ENCODE measurements at places on chromosomes 16 and 17. TPM values are rescaled to one million over a fixed set of nuclear protein-coding genes. Genes with fewer than 3 reads are reported as not detected.

TBC1D3G gene
- not detected for total RNA-seq

MT1M gene
- 0.28 TPM for total RNA-seq

GRCh38 chr16:11273721-11274324 is 394 bp upstream of the PRM3 start:
- DNase-seq = no peak

DNA sequence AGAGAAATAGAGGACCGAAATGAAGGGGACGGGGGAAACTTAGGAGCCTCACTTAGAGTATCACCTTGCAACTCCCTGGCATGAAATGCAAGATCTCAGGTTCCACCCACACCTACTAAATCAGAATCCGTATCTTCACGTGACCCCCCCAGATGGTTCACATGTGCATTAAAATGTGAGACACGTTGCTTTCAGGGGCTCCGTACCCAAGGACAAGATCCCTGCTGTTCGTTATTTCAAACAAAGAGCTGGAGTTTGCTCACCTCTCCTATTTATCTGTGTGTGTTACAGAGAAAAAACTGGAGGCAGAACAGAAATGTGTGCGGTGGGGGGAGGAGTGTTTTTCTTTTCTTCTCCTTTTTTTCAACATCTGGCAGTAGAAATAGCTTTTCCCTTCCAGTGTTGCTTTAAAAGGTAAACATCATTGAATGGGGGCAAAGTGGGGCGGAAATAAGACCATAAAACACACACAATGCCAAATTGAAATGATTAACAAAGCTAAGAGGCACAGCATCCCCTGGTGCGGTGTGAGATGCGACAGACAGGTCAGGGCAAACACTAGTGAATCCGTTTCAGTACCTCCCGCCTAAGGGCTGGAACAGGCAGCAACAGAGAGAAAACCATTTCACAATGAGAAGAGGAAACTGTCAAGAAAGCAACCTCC is 145.4 kb downstream of the SOX9 start:
- DNase-seq = no peak

FOXJ1 gene
- 0.52 TPM for total RNA-seq

ADAD2 gene
- total RNA-seq = 0.38 TPM

DNA sequence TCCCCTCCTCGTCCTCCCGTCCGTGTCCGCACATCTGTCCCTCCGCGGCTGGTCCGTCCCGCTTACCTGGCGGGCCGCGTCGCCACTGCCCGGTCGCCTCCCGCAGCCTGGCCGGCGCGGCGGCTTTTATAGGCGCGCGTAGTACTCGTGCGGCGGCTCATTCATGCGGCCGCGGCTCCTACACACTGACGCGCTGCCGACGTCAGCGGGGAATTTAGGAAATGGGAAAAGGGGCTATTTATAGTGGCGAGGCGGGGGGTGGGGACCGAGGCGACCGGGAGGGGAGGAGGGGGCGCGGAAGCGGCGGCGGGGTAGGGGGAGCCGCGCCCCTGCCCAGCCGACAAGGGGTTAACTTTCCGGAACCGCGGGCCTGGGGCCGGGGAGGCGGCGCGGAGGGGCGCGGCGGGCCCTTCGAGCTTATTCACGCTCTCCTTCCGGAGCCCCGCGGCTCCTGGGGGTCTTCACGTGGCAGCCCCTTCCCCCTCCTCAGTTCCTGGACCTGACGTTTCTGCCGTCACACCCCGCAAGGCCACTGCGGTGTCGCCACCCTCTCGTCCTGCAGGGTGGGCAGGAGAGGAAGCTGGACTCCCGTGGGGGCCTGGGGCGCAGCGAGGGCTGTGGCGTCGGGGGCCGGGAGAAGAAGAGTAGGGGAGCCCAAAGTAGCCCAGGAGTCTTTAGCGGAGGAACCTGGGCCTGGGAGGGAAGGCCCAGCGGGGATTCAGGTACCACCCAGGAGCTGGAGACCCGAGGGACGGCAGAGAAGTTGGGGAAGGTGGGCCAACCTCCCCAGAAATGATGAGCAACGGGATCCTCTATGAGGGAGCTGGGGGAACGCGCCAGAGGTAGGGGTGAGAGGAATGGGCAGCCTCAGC is 3.6 kb upstream of the HIC1 start:
- no peak for DNase-seq

DNA sequence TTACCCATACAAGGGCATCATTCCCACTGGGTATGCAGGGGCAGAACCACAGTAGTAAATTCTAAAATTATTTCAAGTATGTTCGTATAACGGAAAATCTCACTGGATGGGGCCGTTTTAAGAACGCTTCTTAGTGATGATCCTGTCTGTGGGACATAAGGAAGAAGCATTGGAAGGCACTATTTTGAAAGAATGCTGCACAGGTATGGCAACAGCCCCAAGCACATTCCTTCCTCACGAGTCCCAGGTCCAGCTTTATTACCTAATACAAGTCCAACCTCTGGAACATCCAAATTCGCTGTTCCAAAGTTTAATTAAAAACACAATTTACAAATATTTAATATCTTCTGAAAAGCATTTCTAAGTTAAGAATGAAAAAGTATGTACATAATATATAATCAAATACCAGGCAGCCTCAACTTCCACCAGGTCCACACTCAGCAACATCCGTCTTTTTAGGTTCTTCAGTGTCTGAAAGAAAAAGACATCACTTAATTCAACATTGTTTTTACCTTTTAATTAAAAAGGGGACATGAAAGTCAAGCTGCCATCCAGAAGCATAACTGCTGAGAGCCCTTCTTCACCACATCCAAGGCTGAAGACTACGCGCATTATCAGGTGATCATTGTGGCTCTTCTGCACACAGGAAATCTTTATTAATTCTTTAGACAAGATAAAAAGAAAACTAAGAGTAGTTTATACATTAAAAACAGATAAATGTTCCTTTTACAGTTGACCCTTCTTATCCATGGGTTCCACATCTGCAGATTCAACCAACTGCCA is 49.8 kb downstream of the BRD7 start:
- no peak for DNase-seq

TNFRSF17 gene
- 3.3 TPM for total RNA-seq

DNA sequence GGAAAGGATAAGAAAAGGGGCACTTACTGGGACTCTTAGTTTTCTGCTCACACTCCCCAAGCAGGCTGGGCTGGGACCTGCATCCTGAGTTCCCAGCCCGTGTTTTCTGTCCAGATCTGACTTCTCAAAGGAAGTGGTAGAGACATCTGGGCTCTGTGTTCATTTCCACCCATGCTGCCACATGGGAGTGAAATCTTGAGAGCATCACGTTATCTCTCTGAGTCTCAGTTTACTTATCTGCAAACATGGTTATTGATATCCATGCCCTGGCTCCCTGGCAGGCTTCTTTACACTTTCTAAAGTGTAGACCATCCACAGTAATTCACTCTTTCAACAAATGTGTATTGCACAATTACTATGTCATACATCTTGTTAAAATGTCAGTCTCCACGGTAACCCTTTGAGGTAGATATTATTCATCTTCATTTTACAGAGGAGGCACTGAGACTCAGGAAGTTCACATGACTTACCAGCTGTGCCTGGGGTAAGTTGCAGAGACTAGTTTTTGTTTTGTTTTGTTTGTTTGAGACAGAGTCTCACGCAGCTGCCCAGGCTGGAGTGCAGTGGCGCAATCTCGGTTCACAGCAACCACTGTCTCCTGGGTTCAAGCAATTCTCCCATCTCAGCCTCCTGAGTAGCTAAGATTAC is 3.4 kb downstream of the ZNF688 start:
- peak; percentile 73 for DNase-seq

GRCh38 chr17:40958086-40958953 is 8.4 kb downstream of the KRT39 start:
- no peak for DNase-seq

TAT gene
- 0.09 TPM for total RNA-seq

DNA sequence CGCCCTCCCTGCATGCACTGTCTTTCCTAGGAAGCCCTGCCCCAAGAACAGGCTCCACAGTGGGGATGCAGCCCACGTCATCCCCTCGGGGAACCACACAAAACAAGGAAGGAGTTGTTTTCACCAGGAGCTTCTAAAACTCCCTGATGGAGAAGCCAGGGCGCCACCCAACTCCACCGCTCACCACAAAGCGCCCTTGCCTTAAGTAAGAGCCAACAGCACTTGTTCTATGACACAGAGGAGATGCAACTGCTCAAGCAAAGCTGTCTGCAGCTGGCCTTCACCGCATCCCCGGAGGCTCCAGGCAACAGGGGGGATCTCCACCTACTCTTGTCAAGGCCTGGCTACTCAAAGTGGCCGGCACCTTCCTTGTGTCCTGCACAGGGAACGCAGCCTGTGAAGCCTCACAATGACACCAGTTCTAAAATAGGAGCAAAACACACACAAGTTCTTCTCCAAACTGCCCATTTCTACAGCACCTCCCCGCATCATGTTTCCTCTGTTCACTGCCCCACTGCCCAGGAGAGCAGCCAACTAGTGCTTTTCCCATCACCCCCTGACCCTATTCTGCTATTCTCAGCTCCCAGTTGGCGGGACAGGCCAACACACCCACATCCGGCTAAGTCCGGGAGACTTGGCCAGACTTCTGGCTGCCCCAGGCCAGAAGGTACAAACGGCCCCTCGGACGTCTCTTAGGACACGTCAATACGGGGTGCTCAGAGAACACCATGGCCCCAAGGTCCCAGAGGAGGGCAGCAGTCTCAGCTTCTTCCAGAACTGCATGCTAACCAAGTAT is 24.2 kb downstream of the MPG start:
- DNase-seq = no peak

DNA sequence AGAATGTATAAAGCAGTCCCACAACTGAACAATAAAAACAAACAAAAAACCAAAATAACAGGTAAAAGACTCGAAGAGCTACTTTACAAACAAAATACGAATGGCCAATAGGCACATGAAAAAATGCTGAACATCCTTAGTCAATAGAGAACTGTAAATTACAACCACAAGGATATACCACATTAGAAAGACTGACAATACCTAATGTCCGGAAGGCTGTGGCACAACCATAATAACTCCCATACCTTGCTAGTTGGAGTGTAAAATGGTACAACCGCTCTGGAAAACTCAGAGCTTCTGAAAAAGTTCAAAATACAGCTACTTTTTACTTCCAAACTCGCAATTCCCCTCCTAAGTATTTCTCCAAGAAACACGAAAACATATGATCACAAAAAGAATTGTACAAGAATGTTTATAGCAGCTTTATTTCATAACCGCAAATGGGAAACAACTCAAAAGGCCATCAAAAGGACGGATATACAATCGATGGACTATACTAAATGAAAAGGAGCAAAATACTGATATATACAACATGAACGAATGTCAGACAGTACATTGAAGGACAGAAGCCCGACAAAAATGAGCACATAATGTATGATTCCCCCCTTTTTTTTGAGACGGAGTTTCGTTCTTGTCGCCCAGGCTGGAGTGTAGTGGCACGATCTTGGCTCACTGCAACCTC is 2.3 kb downstream of the TP53 start:
- no peak for DNase-seq

- no peak for DNase-seq
These were observed 942 bp downstream of the KRT23 start for GRCh38 chr17:40936437-40936971.

CLEC18C gene
- 0.05 TPM for total RNA-seq

MMP28 gene
- total RNA-seq = 1.1 TPM

COPS3 gene
- 105 TPM for total RNA-seq

DNA sequence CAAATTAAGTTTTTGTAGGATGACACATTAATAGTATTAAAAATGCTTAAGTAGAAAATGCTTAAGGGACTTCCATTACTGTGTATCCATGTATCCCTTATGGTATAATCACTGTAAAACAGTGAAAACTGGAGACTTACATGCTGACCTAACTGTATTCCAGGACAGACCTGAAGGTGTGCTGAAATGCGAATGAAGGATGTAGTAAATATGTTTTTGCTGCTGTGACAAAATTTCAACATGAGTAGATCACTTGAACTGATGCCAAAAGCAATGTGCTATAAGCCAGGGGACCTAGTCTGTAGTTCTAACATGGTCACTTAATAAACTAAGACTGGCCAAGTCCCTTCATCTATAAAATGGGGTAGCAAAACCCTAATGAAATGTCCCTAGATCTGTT is 142.0 kb upstream of the CORO6 start:
- DNase-seq = no peak

DNA sequence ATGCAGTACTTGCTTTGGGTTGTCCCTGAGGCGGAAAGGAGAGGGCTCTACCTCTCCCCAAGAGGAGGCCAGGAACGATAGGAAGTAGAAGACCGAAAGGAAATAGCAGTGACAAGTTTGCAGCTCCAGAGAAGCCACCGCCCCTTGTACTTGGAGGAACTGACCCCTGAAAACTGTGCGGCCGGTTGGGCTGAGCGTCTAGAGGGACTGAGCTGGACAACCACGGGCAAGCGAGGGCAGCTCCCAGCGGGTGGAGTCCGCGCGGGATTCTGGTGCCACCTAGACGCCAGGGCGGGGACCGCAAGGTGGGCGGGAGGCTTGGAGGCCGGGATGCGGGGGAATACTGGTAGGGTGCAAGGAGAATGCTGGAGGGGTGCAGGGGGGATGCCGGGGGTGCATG is 1.3 kb upstream of the SLC6A4 start:
- no peak for DNase-seq

DNA sequence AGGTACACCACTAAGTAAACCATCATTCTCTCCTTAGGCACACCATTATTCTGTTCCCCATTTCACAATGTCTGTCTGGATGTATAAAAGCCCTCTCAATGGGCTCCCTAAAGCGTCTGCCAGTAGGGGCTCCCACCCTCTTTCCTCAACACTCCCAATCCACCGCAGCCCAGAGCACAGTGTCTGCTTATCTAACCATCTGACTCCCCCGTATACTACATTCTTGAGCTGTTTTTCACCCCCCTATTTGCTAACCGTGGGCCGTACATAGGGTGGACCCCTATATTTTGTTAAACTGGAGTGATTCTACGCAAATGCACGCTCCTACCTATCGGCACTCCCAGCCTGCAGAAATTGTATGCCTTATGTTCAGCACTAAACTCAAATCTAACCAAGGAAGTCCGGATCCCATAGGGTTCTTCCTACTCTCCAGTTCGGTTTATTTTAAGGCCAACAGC is 685 bp upstream of the PSMD3 start:
- DNase-seq = peak; percentile 31

GRCh38 chr17:38907930-38908675 is 17.3 kb upstream of the LASP1NB start:
- no peak for DNase-seq

PYY gene
- 0.57 TPM for total RNA-seq

DNA sequence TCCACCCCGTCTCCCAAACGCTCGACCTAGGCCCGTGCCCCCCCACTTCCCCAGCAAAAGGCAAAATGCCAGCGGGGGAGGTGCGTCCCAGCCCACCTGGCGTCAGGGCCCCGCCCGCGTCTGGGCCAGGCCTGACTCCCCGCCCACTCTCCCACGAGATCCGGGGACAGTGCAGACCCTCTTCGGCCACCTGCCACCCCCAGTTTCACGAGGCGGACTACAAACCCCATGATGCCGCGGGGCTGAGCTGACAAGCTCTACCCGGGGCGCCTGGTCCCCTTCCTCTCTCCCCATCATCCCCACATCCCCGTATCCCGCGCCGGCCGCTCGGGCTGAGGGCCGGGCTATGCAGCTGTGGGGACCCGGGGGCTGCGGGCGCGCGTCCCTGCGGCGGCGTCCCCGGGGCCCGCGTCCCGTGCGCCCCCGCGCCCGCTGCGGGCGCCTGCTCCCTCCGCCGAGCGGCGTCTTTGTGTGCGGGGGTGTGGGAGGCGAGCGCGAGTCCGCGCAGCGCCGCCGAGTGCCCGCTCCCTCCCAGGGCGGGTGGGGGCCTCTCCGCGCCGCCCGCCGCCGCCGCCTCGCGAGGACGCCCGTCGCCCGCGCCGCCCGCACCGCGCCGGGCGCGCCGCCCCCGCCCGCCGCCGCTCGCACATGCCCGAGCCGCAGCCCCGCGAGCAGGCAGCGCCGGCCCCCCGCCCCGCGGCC is at the start of gene ANKRD13B:
TSS of gene ANKRD13B (plus strand) at position 283 of the 702 bp plus-strand sequence. CDS start 490 bp downstream, outside the sequence.
- DNase-seq = no peak

- DNase-seq = no peak
These were observed 10.1 kb downstream of the FADS6 start for GRCh38 chr17:74883241-74883745.

HS3ST2 gene
- total RNA-seq = not detected

All from thymus (tissue), 14 donors.